H9 (cell line): ENCODE measurements at places on chromosomes 4 and X. TPM values are rescaled to one million over a fixed set of nuclear protein-coding genes. Genes with fewer than 3 reads are reported as not detected.

DNA sequence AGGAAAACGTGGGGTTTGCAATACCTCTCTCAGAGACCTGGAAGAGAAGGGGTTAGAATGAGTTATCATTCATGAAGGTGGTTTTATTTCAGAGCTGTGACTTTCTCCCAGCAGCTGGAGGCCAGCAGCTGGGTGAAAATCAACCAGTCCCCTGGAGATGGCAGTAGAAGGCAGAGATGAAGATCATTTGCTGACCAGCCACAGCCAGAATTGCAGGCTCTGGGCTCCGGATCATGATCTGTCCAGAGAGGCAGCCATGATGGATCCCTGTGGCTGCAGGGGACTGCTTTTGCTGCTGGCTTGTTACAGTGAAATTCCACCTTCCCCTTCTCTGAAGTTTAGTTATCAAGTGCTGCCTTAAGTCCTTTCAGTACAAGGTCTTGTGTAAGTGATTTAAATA lies 46.9 kb upstream of the TAB3 start:
- DNase-seq: peak; percentile 31

DNA sequence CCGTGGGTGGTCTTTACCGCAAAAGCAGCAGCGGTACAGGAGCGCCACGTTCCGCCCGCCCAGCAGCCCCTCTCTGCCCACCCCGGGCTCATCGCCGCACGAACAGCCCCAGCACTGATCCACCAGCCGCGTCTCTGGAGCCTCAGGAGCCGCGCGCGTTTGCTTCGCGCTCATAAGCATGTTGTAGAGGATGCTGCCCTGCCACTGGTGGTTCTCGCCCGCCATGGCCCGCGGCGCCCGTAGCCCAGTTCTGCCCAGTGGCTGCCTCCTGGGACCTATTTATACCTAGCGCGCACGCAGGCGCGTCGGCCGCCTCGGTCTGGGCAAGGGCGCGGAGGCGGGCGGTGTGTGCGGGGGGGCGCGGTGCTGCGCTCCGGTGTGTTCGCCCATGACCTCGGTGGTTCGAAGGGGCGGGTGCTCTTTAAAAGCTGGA lies at the start of gene NR0B1:
Gene NR0B1 (minus strand): TSS at position 252 of the 433 bp plus-strand sequence. CDS start 27 bp downstream, at position 225.
- peak; percentile 34 for DNase-seq

DNA sequence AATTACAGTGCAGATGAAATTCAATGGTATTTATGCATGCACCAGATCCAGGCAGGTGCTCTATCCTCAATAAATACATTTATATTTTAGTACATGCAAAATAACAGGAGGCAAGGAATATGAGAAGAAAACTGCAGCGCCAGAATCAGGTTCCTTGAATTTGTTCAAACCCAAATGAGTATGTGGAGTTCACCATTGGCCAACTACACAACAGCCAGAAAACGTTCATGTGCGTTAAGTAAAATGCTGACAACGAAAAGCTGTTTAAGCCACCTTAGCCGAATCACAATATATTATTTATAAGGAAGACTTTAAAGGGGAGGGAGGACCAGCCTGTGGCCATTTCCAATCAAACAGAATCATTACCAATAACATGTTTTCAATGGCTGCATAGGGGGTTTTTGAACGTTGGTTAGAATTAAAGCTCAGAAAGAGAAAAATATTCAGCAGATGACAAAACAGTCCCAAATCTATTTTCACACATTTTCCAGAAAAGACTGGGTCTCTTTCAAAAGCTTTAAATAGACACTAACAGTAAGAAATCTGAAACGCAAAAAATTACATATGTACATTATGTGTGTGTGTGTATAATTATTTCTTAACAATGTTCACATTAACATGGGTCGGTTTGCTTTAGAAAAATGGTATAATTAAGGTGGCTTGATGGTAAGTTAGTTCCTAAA lies 171.9 kb downstream of the LDB2 start:
- no peak for DNase-seq

- peak; percentile 49 for DNase-seq
These were observed 379 bp downstream of the PDGFC start for GRCh38 chr4:156971165-156971675.

DNA sequence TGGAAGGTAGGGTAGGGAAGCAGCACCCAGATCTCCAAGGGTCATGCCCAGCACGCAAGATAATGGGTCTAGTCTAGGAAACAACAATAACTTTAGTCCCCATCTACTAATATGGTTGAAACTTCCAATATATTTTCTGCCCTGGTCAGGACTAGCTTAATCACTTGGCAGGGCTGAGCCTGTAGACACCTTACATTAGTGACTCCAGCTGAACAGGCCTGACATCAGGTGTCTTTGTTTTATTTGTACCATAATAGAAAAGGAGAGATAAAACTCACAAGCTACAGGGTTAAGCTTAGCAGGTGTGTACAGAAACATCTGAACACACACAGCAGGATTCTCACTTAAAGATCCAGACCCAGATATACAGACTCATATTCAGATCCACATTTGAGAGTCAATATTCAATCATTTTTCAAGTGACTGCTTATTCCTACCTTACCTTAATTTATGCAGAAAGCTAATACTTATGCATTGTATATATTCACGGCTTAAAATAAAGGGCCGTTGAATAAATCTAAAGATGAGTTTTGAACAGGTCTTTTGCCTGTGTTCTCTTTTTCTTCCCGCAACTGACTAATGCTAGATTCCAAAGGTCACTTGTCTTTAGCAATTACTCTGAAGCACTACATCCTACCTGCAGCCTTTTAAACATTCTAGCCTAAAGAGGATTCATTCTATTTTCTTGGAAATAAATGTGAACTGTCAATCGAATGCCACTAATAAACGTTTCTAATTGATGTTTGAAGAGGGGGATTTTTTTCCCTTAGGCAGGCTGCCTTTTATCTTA lies 745.3 kb downstream of the RPA4 start:
- DNase-seq: no peak

- DNase-seq: no peak
These were observed 14.3 kb upstream of the TDO2 start for GRCh38 chr4:155889031-155889793.

GRCh38 chr4:83221897-83222441 lies 62.6 kb downstream of the COQ2 start:
- no peak for DNase-seq

DNA sequence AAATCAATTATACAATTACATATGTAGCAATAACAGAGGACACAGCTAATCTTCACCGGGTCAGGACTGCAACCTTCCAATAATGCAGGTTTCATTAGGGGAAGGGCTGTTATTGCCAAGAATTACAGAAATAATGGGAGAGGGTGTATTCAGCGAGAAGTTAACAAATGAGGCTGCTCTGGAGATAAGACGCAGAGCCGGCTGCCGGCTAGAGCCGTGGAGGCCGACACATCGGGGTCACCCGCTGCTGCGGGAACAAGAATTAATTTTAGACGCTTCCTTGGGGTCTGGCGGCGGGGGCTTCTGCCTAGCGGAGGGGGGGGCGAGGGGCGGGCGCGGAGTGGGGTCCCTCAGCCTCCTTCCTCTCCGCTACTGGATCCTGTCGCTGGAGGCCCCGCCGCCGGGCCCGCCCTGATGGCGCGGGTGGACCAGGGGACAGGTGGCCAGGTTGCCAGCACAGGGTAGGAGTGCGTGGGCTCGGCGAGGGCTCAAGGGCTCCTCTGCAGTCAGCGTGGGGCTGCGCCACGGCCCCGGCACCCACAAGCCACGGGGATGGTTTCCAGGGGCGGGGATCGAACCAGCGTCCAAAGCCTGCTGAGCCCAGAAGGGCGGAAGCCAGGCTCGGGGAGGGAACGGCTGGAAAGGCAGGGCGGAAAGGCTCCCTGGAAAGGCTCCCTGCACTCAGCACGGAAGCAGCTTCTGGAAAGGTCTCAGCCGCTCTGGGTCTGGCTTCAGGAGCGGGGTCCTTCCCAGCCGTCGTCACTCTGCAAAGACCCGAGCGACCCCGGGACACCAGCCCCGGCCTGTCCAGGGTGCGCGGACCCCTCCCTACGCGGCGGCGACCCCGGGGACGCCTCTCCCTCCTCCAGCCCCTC lies 113.8 kb upstream of the NKX1-1 start:
- no peak for DNase-seq

- DNase-seq: no peak
These were observed 765 bp downstream of the CFAP97 start for GRCh38 chr4:185202984-185203485.

DNA sequence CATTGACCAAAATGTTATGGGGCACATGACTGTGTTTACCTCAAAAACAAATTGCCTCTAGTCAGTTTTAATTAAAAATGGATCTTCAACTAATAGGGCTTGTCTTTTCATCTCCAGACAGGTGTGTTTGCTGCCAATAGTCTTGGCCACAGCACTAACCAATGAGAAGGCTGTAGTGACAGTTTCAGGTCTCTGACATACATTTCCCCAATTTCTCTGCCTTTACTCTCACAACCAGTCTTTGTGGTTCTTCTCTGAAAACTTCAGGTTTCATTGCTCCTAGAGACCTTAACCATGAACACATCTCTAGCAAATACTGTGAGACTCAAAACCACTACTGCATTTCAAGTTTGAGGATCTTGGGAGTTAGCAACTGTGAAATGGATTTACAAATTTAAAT lies 3.5 kb upstream of the EDNRA start:
- DNase-seq: no peak

- no peak for DNase-seq
These were observed 254.1 kb upstream of the TENM3 start for GRCh38 chr4:181989071-181989470.

DNA sequence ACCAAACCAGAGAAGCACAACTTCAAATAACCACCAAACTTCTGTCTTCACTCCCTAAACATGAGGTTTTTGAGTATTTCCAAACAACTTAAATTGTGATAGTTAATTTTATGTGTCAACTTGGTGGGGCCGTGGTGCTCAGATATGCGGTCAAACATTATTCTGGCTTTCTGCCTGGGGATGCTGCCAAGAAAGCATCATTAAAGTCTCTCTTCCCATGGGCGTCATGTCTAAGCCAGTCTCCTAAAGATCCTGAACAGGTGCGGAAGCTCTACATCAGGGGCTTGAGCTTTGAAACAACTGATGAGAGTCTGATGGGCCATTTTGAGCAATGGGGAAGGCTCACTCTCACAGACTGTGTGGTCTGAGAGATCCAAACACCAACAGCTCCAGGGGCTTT lies 24.1 kb upstream of the SOD3 start:
- DNase-seq: no peak

GRCh38 chr4:184322328-184323025 lies 104.8 kb upstream of the ENPP6 start:
- DNase-seq: no peak

- DNase-seq: no peak
These were observed 2.8 kb downstream of the VEGFC start for GRCh38 chr4:176789955-176790354.

Gene SLC35A2
- 29.1 and 32.9 TPM in 2 replicates for total RNA-seq

Gene MAGEA1
- total RNA-seq: not detected in 2 replicates

Gene CENPVL2
- 2.8 TPM in 2 replicates for total RNA-seq

Gene MAOB
- total RNA-seq: 1.1 and 1.4 TPM in 2 replicates
